ENCODE measurements at places on chromosomes 7 and 10.

DNA sequence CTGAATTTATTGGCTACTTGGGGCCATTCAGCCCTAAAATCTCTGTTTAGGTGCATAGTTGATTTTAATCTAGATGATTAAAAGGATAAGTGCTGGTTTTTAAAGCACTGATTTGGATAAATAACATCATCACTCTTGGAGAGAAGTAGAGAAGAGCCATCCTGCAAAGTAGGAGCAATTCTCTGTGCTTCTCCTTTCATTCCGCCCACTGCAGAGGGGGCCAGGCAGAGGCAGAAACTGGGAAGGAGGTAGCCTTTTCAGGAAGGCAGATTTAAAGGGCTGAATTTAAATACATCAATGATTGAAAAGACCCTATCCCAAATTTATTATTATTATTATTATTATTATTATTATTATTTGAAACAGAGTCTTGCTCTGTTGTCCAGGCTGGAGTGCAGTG, 14.1 kb downstream of the MAP3K8 start:
- no peak for DNase-seq

- DNase-seq = no peak
Observed at GRCh38 chr10:96491303-96491702, 22.4 kb downstream of the TLL2 start.

GRCh38 chr10:71063401-71063800, 149.0 kb upstream of the UNC5B start:
- DNase-seq = no peak

- DNase-seq = no peak
Observed at GRCh38 chr10:88687853-88688467, 18.1 kb upstream of the LIPK start.

GRCh38 chr7:72403458-72404076, 8.6 kb downstream of the CALN1 start:
- DNase-seq = no peak

GRCh38 chr10:132679640-132680039, 106.3 kb downstream of the NKX6-2 start:
- peak; percentile 5 for DNase-seq

DNA sequence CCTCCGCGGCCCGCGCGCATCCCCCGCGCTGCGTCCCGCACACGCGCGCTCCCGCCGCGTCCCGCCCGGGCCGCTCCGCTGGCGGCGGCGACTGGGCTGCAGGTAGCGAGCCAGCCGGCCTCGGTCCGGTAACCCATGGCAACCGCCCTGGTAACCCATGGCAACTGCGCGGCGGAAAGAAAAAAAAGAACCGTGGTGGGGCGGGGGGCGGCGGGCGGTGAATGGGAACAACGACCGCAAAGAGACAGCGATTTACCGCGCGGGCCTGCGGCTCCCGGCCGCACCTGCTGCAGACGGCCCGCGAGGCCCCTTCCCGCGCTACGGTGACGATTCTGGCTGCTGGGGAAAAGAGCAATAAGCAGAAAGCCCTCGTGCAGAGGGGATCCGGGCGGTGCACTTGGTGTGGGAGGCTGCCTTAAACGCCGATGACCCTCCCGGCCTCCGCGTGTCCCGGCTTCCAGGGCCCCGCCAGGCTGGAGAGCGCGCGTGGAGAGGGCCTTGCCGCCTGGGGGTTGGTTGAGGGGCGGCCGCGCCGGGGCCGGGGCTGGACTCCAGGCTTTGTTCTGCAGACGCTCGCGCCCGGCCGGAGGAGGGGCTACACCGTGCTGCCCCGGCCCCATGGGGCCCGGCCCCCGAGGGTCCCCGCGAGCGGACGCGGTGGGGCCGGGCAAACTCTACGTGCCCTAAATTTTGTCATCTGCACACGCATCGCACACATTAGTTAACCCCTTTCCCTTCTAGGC, 84.7 kb downstream of the SNX10 start:
- DNase-seq = no peak

DNA sequence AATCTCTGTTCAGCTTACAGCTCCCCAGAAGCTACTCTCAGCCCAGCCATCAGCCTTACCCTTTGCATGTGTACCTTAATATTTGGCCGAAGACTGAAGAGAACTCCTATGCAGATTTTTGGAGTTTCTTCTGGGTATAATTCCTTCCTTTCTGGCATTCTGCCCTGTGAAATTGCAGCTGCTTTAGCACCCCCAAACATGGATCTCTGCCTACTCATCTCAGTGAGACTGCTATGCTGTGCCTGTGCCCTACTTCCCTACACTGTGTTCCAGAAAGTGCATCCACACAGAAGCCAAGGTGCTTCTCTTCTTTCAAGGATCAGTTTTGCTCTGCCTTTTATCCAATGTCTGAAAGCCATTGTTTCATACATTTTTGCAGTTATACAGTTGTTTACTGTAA, 81.6 kb downstream of the NPY start:
- no peak for DNase-seq

- DNase-seq = no peak
Observed at GRCh38 chr7:115782696-115783490, 247.7 kb downstream of the TFEC start.

- DNase-seq = no peak
Observed at GRCh38 chr10:133114726-133115452, 27.2 kb downstream of the ADGRA1 start.

DNA sequence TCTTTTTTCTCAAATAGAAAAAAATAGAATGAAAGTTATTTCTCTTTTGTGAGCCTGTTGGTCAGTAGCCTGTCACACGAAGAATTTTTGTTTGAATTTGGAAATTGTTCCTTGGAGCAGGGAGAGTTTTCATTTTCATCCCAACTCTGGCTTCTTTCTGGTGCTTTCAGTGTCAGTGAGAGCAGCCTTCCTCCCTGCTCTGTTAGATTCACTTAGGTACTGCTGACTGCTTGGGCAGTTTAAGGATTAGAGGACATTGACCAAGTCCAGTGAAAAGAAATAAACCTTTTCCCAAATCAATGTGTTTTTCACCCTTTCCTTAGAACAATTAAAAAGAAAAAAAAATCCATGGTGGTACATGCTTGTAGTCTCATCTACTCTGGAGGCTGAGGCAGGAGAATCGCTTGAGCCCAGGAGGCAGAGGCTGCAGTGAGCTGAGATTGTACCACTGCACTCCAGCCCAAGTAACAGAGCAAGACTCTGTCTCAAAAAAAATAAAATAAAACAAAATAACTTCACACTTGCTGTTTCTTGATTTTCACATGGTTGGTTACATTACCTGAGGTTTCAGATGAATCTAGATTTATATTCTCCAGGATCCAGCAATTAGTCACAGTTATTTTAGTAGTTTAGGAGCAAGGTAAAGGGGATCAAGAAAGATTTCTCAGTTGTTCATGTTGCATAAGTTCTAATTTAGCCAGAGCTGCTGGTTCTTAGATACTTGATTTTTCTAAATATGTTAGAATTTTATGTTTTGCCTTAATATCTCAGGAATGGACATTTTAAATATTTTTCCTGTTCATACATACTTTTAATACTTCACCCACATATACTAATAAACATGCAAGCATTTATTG, 63.1 kb downstream of the ZNRF2 start:
- DNase-seq = no peak

GRCh38 chr10:72502581-72502980, 123.3 kb downstream of the MICU1 start:
- DNase-seq = no peak

DNA sequence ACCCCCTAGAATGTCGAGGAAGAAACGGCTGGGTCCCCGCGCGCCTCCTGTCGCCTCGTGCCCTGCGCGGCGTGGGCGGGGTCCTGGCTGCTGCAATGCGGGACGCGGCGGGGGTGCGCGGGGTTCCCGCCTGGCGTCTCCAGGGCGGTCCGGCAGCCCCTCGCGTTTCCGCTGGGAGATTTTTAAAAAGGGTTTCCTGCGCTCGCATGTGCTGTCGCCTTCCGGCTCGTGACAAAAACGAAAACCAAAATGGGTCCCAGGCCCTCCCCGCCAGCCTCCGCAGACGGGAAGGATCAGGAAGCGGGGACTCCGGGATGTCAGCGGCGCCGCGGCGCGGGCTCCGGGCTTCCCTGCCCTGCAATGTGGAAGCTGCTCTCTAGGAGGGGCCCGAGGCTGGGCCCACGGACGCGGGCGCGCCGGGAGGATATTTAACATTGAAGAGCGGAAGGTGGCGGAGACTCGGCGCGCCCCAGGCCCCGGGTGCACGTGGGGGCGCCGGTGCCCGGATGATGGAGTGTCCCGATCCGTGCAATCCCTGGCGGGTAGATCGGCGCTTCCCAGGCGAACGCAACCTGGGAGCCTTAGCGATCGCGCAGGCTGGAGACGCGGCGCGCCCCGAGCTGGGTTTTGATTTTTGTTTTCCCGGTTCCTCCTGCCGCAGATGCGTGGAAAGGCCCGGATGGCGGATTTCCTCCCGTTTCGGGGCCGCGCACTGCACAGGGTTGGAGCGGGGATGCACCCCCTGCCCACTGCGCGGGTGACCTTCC, 1.0 kb downstream of the PFKP start:
- peak; percentile 78 for DNase-seq

GRCh38 chr10:59805014-59805413, 51.8 kb upstream of the MRLN start:
- no peak for DNase-seq

DNA sequence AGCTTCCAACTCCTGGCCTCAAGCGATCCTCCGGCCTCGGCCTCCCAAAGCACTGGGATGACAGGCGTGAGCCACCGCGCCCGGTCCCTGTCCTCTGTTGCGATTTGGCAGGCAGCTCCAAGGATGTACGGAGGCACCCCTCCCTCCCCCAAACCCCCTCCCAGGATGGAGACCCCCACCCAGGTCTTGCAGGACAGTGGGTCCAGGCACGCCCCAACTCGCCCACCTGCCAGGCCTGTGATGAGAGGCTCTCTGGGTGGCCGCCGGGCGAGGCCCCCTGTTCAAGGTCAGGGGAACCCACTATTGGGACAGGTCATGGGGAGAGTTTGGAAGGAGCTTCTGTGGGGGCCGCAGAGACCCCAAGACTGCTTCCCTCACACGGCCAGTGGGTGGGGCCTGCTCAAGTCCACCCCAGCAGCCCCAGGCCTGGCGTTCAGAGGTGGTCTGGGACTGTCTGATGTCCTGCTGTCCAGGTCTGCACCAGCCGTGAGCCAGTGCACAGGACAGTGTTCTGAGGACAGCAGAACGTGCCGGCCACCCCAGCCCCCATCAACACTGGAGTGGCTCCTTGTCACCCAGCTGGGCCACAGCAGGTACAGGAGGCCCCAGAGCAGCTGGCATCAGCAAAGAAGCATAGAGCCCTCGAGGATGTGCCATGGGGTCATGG, 2.5 kb downstream of the ADAP1 start:
- DNase-seq = peak; percentile 17

- DNase-seq = no peak
Observed at GRCh38 chr10:91596825-91597196, 36.1 kb downstream of the PPP1R3C start.

GRCh38 chr7:2175514-2175913, 57.2 kb downstream of the MAD1L1 start:
- DNase-seq = peak; percentile 57

- DNase-seq = no peak
Observed at GRCh38 chr10:62433901-62434300, 59.7 kb downstream of the ZNF365 start.

- DNase-seq = no peak
Observed at GRCh38 chr10:13095929-13096328, 4.0 kb upstream of the OPTN start.

DNA sequence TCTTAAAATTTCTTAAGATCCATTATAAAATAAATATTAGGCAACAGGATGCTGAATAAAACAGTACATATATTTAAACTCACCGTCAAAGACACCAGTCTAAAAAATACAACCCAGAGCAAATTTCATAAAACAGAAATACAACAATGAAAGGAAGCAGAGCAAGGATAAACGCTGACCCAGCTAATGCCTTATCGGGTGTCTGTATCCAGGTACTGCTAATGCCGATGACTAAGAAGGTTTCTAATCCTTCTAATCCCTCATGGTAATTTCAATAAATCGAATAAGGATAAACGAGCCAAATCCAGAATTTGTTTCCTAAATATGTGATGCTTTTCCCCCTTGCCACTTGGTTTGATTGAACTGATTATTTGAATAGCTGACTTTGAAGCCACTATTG, 1.7 kb downstream of the HYCC1 start:
- no peak for DNase-seq

- no peak for DNase-seq
Observed at GRCh38 chr10:60149003-60149402, 240.7 kb downstream of the ANK3 start.

DNA sequence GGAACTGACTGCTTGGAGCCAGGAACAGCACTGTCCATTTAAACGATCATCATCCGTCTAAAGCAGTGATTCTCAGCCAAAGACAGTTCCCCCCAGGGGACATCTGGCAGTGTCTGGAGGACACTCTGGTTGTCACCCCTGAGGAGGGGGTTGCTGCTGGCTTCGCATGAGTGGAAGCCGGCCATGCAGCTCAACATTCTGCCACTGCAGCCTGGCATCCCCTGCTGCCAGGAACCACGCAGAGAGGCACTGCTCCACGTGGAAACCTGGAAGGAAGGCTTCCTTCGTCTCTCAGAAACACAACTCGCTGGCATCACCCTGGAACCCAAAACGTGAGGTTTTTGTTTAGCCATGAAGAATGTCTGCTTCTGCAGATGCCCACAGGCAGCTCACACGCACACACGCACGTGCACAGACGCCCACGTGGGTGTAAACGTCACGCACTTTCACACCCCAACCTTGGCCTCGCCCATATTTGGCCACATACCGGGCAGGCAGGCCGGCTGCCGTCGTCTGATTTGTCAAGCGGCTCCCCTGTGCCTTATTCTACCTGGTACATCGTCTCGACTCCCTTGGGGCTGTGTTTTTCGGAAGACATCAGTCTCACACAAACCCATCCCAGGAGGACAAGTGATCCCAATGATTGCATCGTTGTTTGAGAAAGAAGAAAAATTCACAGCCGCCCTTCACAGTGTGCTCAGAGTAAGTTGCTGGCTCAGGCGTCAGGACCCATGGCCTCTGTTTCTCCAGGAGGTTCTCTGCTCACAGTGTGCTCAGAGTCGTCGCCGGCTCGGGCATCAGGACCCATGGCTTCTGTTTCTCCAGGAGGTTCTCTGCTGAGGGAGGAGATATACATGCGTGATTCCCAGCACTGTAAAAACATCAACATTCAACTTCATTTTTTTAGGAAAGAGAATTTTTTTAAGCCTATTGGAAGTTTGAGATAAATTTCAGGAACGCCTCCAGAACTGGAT, 127.2 kb upstream of the PPP2R2D start:
- DNase-seq = no peak

DNA sequence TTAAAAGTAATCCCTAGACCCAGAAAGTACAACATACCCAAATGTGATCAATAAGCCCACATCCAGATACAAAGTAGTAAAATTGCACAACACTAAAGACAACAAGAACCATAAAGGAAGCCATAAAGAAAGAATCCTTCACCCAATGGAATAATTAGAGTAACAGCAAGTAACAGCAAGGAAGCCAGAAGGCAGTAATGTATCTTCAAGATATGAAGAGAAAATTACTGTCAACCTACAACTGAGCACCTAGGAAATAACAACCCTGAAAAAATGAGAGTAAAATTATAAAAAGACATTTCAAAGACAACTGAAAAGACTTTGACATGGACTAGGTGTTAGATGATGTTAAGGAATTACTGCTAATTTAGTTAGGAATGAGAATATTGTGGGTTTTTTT, 60.5 kb downstream of the CNOT4 start:
- no peak for DNase-seq

All from ovary (tissue), 10 donors.